ENCODE measurements at places on chromosomes 5 and 9.

GRCh38 chr9:83060556-83060955, 2.4 kb downstream of the RASEF start:
- no peak for DNase-seq

DNA sequence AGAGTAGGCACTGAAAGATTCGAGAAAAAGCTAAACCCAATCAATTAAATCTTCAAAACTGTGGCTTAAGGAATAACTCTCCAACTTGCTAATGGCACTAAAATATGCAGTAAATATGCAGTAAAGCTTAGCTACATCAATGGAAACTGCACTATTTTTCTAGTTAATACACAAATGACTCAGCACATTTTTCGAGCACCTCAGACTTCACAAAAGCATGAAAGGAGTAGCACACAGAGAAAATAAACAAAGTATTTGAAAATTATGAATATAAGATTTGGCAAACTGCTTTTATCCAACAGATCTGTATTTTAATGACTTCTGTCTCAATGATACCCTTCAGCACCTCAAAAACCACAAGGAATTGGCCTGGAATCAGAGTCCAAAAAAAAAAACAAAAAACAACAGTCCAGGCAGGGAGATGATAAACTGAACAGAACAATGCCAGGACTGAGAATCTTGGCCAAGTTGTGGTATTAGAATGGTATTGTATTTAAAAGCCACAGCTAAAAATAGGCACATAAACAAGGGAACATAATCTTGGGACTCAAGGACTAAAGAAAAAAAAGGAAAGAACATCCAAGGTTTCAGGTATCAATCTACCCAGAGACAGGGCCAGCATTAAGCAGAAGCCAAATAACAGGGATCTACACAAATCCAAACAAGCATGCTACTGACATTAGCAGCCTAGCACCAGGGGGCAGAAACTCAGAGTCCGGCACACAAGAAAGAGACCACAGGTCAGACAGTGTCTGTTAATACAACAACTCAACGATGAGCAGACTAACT, 21.4 kb downstream of the TMEM245 start:
- no peak for DNase-seq

- no peak for DNase-seq
These were observed 1.3 kb downstream of the ENHO start for GRCh38 chr9:34521406-34522045.

GRCh38 chr5:73865315-73865714, 239.3 kb downstream of the ARHGEF28 start:
- no peak for DNase-seq

DNA sequence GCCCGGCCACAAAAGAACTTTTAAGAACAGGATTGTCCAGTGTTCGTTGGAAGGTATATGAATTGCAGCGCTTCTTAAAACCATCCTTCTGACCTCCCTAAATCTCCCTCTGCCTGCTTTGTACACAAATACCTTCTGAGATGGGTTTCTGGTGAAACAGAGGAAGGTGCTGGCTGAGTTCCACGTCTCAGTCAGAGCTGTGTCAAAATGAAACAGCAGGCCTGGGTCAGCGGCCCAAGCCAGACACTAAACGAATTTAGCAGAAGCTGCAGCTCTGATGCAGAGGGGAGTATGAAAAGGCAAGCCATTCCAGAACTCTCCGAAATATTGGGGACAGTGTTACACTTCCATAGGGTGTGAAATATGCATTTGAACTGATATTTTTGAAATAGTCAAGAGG, 37.8 kb upstream of the CRB2 start:
- DNase-seq = no peak

DNA sequence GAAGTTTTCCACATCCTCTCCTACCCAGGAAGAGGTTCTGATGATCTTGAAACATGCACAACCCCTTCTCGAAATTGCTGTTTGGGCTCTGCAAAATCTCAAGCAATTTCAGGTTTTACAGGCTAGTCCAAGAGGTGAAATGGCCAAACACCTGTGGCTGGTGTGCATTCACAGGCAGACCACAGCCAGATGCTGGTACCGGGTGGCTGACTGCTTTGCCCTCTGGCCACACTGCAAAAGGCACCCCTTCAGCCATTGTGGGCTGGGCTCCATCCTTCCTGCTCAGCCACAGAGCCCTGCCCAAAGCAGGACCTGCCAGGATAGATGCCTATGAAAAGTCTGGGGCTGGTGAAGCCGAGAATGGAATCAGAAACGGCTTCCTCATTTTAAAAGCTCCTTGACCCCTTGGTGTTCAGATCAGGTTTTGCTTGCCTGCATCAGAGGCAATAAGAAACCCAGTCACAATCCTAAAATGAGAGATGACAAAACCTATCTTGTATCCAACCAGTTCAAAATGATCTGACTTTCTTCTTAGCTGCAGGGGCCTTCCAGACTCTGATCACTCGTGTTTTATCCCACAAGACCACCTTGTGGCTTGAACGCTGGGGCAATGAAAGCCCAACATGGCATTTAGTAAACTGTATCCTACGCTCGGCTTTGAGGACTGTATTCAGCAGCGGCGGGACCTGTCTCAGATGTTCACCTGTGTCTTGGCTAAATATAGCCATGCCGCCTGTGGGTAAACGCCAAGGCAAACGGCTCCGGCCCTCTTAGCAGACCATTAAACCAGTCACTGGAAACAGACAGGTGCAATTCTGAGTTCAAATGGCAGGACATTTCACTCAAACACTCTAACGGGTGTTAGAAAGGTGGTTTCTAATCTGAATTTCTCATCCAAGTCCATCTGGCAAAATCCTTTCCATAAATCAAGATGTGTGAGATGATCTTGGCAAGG, 49.6 kb downstream of the EPB41L4B start:
- no peak for DNase-seq

- no peak for DNase-seq
These were observed 22.1 kb upstream of the KIF2A start for GRCh38 chr5:62283861-62284260.

- DNase-seq = no peak
These were observed 198.5 kb upstream of the FBN2 start for GRCh38 chr5:128736553-128736952.

GRCh38 chr5:72387985-72388384, 67.8 kb downstream of the PTCD2 start:
- no peak for DNase-seq

DNA sequence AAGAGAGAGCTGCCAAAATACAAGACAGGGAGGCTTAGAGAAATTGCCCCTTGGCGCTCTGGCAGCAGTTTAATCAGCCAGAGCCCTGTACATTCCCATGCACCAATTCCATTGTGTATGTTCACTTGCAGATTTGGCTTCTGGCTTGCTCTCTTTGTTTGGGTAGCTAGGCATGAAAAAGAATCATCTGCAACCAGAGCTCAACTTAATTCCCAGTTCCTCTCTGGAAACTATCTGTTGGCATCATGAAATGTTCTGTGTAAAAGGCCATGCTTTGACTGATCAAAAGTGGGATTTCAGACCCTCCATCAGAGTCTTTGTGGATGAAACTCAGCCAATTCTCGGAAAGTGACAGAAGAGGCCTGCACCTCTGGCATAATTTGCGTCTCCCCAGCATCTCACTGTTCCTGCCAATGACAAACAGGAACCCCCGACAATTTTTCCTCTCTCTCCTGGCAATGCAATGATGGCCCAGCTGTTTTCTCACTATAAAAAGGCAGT, 53.8 kb upstream of the RAD23B start:
- no peak for DNase-seq

GRCh38 chr5:6723122-6723815, 10.0 kb downstream of the TENT4A start:
- DNase-seq = no peak

- no peak for DNase-seq
These were observed 49.4 kb downstream of the ATP10B start for GRCh38 chr5:160802592-160802991.

- DNase-seq = no peak
These were observed 313.5 kb upstream of the PDE4D start for GRCh38 chr5:60207040-60207439.

GRCh38 chr9:109794361-109795012, 14.5 kb downstream of the PALM2AKAP2 start:
- DNase-seq = no peak

- no peak for DNase-seq
These were observed 494 bp downstream of the CERT1 start for GRCh38 chr5:75510836-75511434.

- no peak for DNase-seq
These were observed 1114.7 kb downstream of the PTPRD start for GRCh38 chr9:9498128-9498527.

- no peak for DNase-seq
These were observed 217.9 kb downstream of the HSPA4 start for GRCh38 chr5:133269691-133270090.

- DNase-seq = no peak
These were observed 79.4 kb downstream of the LPAR1 start for GRCh38 chr9:110958847-110959246.

GRCh38 chr5:157306081-157306480, 40.2 kb downstream of the CYFIP2 start:
- DNase-seq = no peak

DNA sequence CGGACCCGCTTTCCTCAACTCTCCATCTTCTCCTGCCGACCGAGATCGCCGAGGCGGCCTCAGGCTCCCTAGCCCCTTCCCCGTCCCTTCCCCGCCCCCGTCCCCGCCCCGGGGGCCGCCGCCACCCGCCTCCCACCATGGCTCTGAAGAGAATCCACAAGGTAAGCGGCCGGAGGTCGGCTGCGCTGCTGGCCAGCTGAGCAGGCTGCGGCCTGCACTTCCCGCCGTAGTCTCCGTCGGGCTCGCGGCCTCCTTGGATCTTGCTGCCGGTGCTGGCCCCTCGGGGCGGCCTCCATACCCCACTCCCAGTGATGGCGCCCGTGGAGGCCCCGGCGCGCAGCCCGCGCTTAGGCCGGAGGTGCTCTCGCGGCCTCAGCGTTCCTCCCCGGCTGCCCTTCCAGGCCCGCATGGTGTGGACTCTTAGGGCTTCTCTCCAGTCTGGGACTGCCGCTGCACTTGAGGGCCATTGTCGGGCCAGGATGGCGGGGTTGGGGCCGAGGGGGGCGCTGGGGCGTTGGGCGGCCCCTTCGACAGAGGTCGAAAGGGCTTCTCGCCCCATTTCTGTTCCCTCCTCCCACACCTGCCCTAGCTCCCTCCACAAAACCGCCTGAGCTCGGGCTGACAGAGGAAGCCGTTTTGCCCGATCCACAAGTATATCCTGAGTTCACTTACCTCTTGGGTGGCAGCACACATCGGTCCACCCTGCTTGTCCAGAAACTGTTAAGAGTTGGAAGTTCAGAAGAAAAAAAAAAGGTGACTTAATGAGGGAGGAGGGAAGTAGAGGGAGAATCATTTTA, 714 bp downstream of the UBE2D2 start:
- DNase-seq = no peak

DNA sequence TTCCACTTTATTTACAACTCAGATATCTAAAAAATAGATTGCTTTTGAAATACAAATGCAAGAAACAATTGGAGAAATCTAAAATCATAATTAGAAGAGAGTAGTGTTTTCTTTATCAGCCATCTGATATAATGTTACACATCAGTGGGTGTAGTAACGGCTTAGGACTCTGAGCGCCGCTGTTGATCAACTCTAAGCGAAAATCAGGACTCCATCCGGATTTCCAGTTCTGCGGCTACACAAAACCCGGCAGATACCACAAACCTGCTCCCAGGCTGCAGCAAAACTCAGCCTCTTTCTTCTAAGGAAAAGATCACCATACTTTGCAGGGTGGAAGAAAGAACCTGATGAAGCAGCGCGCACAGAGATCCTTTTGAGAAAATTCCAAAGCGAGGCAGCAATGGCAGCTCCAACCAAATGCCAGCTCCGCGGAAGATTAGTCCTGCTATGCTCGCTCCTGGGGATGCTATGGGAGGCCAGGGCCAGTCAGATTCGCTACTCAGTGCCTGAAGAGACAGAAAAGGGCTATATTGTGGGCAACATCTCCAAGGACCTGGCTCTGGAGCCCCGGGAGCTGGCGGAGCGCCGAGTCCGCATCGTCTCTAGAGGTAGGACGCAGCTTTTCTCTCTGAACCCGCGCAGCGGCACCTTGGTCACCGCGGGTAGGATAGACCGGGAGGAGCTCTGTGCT, at the start of gene PCDHGA9:
PCDHGA9 (plus strand) TSS at position 226 of the 691 bp plus-strand sequence; CDS start at position 401, 175 bp downstream.
- DNase-seq = no peak

- no peak for DNase-seq
These were observed 51.7 kb downstream of the ARHGAP26 start for GRCh38 chr5:142821733-142822487.

DNA sequence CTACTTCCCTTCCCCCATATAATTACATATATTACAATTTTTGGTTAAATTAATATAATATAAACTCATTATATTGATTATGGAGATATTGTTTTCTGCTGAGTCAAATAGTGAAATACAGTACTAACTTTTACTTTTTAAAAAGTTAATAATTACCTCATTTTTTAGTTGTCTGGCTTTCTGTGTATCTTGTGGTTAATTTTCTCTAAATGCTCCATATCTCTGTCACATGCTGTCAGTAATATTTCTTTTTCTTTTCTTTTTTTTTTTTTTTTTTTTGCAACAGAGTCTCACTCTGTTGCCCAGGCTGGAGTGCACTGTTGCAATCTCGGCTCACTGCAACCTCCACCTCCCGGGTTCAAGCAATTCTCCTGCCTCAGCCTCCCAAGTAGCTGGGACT, 23.2 kb downstream of the STX17 start:
- no peak for DNase-seq

GRCh38 chr5:85576666-85577065, 1041.1 kb upstream of the COX7C start:
- DNase-seq = no peak

GRCh38 chr9:123542435-123543225, 186.6 kb downstream of the CRB2 start:
- DNase-seq = no peak

DNA sequence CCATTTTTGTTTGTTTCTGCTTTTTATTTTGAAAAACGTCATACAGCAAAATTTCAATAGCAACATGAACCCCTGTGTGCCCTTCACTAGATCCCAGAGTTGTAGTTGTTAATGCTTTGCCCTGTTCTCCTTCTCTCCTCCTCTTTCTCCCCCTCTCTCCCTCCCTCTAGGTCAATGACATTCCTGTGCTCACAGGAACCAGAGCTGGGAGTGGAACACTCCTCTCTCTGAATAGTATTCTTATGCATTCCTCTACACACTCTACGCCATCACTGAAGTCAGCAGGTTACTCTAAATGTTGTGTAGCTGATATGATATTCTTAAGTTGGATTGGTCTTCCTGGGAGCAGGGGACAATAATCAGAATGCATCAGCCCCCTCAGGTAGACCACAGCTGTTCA, 243.4 kb downstream of the SYK start:
- DNase-seq = no peak

GRCh38 chr9:15697446-15697851, 144.6 kb downstream of the CCDC171 start:
- DNase-seq = no peak

GRCh38 chr5:109916481-109917153, 226.9 kb downstream of the MAN2A1 start:
- DNase-seq = no peak

DNA sequence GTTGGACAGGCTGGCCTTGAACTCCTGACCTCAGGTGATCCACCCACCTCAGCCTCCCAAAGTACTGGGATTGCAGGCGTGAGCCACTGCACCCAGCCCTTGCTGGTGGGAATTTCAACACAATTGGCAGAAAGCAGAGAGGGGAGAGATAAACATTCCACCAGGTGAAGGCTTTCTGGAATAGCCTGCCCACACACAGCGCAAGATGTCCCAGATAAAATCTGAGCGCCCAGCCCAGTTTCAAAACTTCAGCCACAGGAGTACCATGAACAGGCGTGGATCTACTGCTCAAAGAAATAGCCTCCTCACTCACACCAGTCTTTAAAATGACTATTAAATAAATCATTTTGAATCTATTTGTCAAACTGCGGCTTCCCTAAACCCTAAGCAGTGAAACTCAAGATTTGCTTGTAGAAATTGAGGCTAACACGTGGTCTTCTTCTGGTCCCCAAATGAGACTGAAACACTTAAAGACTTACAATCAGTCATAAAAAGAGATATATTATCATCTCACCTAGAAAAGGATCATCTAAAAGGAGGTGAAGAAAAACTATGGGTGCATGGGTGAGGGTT, 34.7 kb downstream of the CAPSL start:
- no peak for DNase-seq

Data from esophagus squamous epithelium (tissue), 5 donors.